Vagina (tissue), 2 donors: ENCODE measurements at places on chromosomes 3 and 15.

DNA sequence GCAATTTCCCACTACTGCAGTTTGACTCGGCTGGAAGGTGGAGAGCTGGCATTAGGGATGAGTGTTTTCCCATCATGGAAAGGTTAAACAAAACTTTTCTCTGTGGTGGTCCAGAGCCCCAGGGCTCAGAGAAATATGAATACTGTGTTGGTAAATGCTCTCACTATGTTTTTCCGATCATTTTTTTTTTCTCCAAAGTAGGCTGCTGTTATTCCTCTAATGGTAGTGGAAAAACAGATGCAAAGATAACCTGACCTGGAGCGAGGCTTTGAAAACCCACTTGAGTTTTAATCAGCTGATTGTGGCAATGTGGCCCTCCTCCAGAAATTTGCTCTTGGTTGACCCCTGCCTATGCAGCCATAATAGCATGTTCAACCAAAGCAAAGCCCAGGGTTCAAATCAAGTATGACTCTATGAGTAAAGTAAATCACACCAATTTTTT, 320.8 kb upstream of the CTNNB1 start:
- DNase-seq: no peak

- DNase-seq: no peak
Measured at GRCh38 chr15:98844261-98844660, 163.3 kb downstream of the PGPEP1L start.

- no peak for DNase-seq
Measured at GRCh38 chr3:47899495-47900108, 96.7 kb downstream of the DHX30 start.

DNA sequence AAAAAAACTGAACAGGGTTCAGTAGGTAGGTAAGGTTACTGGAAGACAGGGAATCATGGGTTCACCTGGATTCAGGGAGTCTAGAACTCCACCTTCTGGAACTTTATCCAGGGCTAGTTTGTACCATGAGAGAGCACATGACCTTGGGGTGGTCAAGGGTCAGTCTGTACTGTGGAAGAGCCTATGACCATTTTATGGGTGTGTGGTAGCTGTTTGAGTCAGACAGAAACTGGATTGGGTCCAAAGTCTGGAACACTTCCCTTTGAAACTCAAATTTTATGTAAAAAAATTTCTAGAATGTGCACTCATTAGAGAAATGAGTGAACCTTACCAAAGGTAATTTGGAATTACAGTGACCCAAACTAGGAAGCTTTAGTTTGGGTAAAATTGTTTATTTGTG, 486.0 kb upstream of the AGTR1 start:
- no peak for DNase-seq

- no peak for DNase-seq
Measured at GRCh38 chr3:167116120-167116922, 263.8 kb downstream of the ZBBX start.

DNA sequence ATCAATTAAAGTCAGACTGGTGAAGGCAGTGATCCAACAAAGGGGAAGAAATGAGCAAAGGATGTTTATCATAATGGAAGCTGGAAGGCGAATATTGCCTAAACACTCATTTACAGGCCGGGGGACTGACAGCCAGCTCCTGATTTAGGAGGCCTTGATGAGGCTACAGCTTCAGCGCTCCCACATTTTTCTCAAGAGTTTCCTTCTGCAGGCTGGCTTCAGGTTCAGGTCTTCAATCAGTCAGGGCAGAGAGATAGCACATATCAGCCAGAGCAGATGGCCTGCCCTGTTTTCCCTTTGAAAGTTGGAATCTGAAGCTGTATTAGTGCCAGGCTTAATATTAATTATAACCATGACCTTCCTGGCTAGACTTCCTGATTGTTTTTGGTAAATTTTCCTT, 218.9 kb downstream of the SV2B start:
- no peak for DNase-seq

DNA sequence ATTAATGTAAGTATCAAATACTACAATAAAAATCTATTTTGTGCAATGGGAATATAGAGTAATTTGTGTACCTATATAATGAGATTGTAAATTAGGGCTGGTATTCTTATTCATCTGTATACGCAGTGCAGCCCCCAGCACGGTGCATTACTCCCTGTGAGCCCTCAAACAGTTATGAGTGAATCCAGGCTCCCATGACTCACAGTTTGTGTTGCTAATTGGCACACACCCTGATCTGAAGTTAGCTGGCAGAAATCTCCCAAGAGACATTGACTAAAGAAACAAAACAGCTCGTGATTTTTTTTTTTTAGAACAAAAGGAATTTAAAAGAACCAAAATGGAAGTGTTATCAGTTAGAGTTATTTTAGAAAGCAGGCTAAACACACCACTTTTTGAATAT, 15.7 kb downstream of the GK5 start:
- no peak for DNase-seq

DNA sequence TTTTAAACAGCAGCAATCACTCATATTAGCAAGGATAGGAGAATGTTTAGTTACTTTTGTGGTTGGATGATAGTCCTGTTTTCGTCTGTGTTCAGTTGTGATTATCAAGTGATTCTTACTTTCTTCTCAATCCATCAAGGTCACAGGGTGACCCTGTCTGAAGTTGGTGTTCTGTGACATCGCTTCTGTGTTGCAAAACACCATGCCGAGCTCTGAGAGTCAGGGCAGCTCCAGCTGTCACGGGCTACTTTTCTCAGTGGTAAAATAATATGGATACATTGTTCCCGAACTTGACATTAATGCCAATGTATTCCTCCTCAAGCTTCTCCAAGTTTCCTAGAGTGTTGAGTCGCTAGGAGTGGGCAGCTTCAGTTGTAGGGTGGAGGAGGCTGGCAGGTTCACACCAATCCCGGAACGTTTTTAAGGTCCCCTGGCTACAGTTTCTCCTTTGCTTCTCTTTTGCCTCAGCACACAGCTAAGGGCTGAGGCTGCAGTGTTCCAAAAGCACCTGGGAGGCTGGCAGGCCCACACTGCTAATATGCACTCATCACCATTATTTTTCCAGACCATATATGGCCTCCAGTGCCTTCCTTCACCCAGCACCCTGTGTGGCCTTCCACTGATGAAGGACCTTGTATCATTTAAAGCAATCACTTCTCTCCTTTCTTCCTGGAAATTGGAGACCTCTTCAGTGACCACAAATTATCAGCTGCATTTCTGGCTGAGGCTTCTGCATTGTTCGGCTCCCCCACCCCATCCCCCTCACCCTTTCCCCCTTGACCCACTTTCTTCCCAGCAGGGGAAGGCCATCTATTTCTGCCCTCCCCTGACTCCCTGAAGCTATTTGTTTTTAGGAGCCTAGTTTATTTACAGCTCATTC, 25.8 kb downstream of the COLQ start:
- DNase-seq: no peak

GRCh38 chr3:135440746-135441145, 524.8 kb upstream of the PPP2R3A start:
- no peak for DNase-seq

DNA sequence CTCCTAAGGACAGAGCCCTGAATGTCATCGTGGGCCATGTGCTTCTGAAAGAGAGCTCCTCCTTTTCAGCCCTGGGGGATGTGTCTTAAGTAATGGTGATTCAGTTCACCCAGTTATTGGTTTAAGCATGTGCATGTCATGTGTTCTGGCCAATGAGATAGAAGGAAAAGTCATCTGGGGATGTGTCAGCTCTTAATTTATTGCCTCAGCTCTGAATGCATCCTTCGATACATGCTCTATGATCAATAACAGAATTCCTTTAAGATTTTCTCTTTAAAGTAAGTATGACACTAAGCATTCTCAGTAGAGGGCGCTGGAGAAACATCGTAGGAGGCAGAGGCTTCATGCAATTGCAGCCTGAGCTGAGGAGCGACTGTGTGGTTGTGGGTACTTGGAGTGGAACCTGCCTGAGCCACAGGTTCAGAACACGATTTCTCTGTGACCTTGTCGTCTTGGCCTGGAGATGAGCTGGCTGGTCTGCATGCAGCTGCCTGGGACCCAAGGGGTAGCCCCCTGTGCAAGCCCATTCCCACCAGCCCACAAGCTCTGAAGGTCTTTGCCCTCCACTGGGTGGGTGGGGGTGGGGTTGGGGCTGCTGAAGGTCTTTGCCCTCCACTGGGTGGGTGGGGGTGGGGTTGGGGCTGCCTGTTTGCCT, 69.5 kb downstream of the C3orf38 start:
- no peak for DNase-seq

DNA sequence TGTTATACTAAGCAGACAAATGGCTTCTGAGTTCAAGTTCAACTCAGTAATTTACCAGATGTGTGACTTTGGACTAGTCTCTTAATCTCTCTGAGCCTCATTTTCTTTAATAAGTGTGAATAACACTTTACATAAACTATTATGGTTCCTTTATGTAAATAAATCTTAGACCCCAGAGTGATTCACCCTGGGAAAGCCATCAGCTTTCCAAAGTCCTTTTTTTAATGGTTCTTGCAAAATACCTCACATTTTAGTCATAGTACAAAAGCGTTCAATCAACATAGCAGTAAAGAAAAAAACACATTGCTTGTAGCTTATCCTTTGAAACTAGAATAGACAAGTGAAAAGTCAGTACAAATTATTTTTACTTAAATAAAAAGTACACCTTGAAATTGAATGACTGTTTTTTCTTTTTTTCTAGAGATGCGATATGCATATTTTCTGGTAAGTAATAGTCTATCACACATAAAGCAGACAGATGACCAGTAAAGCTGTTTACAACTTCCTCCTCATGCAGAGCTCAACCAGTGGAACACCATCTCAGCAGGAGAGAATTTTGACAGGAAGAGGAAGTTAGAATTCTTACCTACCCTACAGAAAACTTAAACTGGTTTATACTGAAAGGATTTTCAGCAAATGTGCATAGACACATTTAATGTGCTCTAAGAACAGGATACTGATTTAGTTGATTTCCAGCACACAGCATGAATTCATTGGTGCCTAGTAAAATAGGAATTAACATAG, 123.0 kb upstream of the AGBL1 start:
- DNase-seq: no peak

DNA sequence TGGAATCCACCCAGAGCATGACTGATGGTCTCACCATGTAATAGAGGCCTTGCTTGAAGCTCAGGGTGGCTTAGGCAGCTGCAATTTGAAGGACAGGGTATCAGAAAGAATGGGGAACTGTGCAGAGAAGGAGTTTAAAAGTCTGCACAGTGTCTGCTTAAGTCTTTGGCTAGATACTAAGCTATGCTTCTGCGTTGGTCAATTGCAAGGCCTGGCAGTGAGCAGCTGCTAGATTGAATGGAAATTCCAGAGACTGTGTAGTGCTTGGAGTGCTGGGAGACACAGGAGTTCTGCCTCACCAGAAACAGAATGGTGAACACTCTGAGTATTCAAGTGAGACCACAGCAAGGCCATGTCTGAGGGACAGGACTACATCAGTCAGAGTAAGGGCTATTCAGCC, 17.3 kb upstream of the ATP10A start:
- DNase-seq: peak; percentile 70

- DNase-seq: no peak
Measured at GRCh38 chr15:39269821-39270220, 311.1 kb upstream of the THBS1 start.

- no peak for DNase-seq
Measured at GRCh38 chr3:172256101-172256734, 192.0 kb downstream of the GHSR start.

DNA sequence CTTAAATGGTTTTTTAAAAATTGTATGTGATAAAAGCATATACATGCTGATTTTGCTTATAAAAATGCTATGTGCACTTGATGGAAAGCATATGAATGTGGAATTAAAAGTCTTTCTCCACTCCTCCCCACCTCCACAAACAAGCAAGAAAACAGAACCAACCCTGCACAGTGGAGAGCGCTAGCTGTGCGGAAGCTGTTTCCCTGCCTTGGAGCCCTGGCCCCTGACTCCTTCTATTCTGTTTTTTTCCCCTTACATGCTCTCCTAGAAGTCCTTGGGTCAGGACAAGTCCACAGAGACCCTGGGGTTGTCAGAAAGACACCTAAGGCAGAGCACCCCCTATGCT, 64.2 kb downstream of the BOC start:
- DNase-seq: no peak

DNA sequence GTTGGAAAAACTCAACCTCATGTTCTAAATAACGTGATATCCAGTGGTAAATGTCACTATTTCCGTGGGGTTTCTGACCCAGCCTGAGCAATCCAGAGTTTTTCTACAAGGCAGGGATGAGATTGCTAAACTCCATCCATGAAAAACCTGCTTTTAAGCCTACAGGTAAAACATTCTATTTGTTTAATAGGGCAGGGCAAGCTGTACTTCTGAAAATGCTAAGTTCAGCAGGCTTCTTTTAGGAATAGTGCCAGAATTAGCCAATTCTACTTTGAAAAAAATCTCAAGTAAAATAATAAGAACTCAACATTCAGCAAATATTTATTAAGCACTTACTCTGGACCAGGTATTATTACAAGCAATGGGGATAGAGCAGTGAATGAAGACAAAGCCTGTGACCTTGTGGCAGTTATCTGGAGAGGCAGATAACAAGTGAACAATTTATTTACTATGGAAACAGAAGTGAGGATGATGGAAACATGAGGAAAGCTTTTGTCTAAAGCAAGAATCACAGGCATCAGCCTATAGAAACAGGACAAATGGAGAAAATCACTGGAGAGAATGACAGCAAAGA, 13.3 kb downstream of the RPSA start:
- no peak for DNase-seq

GRCh38 chr3:48143567-48143966, 44.6 kb downstream of the CDC25A start:
- no peak for DNase-seq

DNA sequence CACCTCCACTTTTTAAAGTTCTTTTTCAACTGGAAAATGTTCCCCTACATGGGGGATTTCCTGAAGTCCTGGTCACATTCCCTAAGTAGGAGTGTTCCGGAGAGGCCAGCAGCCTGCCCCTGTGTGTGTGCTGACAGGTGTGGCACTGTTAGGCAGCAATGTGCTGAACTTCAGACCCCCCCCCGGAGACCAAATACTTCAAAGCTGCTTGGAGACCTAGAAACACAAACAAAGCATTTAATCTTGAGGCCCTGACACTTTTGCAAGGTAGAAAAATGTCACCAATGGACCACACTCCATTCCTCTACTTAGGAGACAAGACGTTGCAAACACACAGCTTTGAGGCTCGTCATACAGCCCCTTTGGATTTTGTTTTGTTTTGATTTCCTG, 259.6 kb upstream of the CTNNB1 start:
- no peak for DNase-seq
